ENCODE measurements at places on chromosomes 12 and 14.

GRCh38 chr12:130043685-130044406 is 118.4 kb upstream of the FZD10 start:
- DNase-seq = no peak

- no peak for DNase-seq
Measured at GRCh38 chr12:20800160-20800559, 10.3 kb upstream of the SLCO1B3 start.

GRCh38 chr12:19597167-19598026 is 158.1 kb downstream of the AEBP2 start:
- DNase-seq = no peak

DNA sequence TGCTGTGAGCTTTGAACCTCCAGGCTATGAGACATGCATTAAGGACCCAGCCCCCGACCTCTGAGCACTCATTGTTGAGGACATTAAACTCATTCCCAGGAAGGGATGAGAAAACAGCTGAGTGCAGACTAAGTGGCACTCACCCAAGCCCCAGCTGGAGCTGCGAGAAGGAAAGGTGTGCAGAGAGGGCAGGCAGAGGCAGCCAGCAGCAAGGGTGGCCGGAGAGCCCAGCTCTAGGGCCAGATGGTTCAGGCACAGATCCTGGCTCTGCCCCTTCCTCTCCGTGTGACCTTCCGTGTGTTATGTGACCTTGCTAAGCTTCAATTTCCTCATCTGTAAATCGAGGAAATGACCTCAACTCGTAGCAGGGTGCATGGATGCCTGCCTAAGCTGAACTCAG is 3.7 kb downstream of the TSPAN11 start:
- no peak for DNase-seq

Data from NCI-H460 (cell line).